Activated CD4-positive, alpha-beta memory T cell treated with anti-CD3 and anti-CD28 coated beads, Interleukin-2, amount 10 ng/mL, durations not matched to agents 7 days and 5 days (primary cell): ENCODE measurements at places on chromosomes 2 and 18. TPM values are rescaled to one million over a fixed set of nuclear protein-coding genes. Genes with fewer than 3 reads are reported as not detected.

DNA sequence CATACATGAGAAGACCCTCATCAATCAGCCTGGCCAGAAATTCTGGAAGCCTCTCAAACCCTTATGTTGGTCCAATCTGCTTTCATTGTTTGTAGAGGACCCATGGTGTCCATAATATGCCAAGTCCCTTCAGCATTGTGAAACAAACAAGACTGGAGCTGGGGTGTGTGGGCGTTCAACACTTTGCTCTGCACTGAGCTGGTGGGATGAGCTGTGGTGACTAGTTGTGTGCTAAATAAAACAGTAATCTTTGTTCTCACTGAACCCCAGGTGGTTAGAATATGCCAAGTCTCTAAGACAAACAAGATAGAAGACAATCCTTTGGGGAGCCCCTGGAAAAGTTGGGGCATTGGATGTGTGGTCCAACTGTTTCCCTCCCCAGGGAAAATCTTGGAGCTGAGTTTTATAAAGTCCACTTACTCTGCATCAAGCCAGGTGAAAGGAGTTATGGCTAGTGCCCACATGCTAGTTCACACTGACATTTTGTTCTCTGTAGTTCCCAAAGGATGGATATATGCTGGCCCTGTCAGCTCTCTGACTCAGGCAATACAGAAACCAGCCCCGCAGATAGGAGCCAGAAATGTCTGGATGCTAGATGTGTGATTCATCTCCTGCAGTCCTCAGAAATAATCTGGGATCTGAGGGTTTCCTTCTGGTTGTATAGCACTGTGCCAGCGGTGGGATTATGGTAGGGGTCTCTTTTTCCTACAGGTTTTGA is 260.2 kb downstream of the TMX3 start:
- no peaks in the 10 kb centered on the region for H3K4me1 ChIP-seq
- DNase-seq: no peak
- H3K4me3 ChIP-seq: no peak overlapping the region
- no peaks in the 10 kb centered on the region for H3K27me3 ChIP-seq
- no peaks in the 10 kb centered on the region for H3K36me3 ChIP-seq

- H3K27me3 ChIP-seq: no peaks in the 10 kb centered on the region
- H3K27ac ChIP-seq: no peak overlapping the region
- DNase-seq: peak; percentile 81
- peaks cover under 1% of the 10 kb centered on the region for H3K36me3 ChIP-seq
Observed at GRCh38 chr2:239369631-239370161, 31.1 kb downstream of the HDAC4 start.

Gene MGAT5
- 44.5 TPM for total RNA-seq

Gene IL18R1
- total RNA-seq: 24.0 TPM

DNA sequence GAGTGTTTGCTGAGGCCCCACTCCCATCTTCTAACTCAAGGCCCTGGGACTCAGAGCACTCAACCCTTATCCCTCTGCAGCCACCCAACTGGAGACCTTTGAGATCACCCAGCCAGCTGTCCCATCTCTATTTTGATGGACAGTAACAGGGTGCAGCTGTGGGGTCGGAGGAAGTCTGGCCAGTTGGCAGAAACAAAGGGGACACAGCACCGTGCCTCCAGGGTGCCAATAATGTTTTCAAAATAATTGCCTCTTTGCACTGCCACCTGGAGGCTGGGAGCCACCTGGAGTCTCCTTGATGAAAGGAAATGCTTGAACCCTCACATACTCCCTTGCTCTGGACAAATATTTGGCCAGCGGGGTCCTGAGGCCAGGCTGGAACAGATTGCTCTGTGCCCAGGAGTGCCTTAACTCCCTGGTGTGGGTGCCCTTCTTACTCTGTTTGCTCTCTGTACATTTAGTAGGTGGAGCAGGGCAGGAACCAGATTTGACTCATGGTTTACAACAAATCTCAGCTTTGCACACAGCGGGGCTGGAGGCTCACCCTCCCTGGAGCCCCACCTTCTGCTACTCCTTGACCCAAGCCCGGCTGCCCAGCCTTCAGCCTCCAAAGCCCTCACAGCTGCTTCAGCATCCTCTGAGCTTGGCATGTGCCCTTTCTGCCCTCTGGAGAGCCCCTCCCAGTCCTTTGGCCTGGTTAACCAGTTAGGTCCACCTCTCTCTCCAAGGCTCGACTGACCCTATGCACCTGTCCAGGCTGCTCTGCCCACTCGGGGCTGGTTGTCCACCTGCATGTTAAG is 17.2 kb downstream of the MAL start:
- no peak overlapping the region for H3K4me3 ChIP-seq
- peaks cover 47% of the 10 kb centered on the region for H3K36me3 ChIP-seq
- peaks cover 66% of the 10 kb centered on the region for H3K4me1 ChIP-seq
- H3K27ac ChIP-seq: peak overlapping the region; percentile 41
- no peak for DNase-seq

GRCh38 chr2:205903549-205904129 is 182.3 kb downstream of the INO80D start:
- no peaks in the 10 kb centered on the region for H3K4me1 ChIP-seq
- H3K4me3 ChIP-seq: no peak overlapping the region
- H3K27ac ChIP-seq: no peak overlapping the region
- DNase-seq: no peak
- H3K27me3 ChIP-seq: peaks cover 8% of the 10 kb centered on the region

- no peaks in the 10 kb centered on the region for H3K27me3 ChIP-seq
- H3K4me1 ChIP-seq: peaks cover 5% of the 10 kb centered on the region
- H3K36me3 ChIP-seq: no peaks in the 10 kb centered on the region
- peak overlapping the region; percentile 6 for H3K27ac ChIP-seq
- no peak overlapping the region for H3K4me3 ChIP-seq
Observed at GRCh38 chr2:128280158-128280871, 38.4 kb downstream of the HS6ST1 start.

DNA sequence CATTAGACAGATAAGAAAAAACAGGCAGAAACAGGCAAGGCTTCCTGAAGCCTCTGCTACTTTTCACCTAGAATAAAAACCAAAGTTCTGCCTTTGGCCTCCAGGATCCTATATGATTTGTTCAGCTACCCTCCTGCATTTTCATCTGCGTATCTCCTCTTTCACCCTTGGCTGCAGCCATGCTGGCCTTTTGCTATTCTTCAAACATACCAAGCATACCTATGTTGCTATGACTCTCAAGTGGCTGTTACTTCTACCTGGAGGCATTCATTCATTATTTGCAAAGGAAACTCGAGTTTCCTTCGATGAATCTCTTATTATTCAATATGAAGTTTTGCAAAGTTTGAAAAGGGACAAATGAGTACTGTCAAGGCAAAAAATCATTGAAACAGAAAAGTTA is 106.4 kb upstream of the HNMT start:
- H3K27me3 ChIP-seq: no peaks in the 10 kb centered on the region
- no peaks in the 10 kb centered on the region for H3K4me1 ChIP-seq
- no peak overlapping the region for H3K27ac ChIP-seq
- no peak for DNase-seq

Gene UGT1A1
- not detected for total RNA-seq

Gene SALL3
- total RNA-seq: not detected

DNA sequence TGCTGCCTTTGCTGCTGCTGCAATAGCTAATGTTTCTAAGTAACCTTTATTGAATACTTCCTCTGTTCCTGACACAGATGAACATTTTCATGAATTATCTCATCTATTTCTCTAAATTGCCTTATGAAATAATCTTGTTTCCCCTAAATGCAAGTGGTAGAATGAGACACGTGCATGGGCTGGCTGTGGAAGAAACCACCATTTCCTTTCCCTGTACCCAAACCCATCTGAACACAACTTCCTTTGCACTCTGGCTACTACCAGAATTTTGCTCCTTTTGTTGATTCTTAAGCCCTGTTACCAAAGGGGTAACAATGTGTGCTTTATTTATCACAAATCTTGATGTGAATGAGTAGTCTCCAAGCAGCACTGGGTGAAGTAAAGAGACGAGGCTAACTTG is 29.2 kb downstream of the AKAIN1 start:
- H3K4me1 ChIP-seq: peaks cover 8% of the 10 kb centered on the region
- H3K36me3 ChIP-seq: no peaks in the 10 kb centered on the region

DNA sequence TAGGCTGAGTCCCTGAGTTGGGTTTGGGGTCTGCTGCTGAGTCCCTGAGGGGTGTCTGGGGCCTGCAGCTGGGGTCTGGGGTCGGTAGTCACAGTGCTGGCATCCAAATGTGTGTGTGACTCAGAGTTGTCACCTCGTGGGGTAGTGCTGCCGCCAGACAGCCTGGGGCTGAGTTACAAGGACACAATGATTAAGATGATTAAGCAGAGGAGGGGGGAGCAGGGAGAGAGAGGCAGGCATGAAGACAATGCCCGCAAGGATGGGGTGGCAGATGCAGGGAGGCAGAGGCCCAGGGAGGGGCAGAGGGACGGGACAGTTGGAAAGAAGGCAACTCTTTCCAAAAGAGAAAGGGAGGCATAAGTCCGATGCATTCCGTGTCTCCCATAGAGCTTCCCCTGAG is 120.2 kb downstream of the CELF4 start:
- H3K4me1 ChIP-seq: no peaks in the 10 kb centered on the region
- no peaks in the 10 kb centered on the region for H3K27me3 ChIP-seq
- H3K36me3 ChIP-seq: no peaks in the 10 kb centered on the region
- no peak overlapping the region for H3K4me3 ChIP-seq
- no peak overlapping the region for H3K27ac ChIP-seq

Gene IL36RN
- total RNA-seq: not detected

Gene GKN1
- not detected for total RNA-seq

DNA sequence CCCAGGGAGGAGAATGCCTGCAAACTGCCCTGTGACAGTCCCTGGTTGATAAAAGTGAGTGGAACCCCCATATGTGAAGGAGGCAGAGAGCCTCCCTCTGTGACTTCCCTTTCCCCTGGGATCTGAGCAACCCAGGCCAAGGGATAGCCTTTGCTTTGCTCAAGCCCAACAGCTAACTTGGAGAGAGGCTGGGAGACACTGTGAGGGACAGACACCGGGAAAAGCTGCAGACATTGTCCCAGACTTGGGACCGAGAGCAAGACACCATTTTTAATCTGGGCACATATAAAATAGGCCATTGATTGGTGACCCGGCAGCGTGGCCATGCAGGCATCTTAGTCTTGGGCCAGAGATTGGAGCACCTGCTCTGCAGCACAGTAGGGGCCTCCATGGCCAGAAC is 96.1 kb upstream of the SALL3 start:
- DNase-seq: no peak
- H3K4me1 ChIP-seq: no peaks in the 10 kb centered on the region
- no peak overlapping the region for H3K27ac ChIP-seq

DNA sequence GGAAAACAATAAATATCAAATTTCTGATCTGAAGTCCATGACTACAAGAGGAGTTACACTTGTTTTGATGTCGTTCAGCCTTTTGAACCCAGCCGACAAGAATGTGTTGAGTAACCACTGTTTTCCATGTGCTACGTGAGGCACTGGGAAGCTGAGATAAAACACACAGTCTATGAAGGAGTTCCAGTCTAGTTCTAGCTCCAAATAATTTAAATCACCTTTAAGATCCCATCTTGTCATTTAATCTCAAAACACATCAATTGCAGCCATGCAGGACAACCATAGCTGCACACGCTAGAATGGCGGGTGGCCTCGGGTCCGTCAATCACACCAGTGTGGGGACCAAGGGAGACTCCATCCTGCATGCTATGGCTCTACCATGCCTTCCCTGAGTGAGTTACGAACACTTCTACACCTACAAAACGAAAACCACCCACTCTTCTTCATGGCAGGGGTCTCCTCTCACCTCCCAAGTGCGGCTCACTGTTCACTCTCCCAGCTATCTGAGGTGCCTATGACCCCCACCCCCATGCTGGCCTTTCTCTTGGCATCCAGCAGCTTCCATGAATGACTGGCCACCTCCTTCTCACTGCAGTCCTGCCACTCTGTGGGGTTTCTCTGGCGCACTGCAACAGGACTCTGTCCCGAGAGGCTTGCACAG is 3.8 kb downstream of the FHL2 start:
- H3K27ac ChIP-seq: no peak overlapping the region
- peaks cover 6% of the 10 kb centered on the region for H3K4me1 ChIP-seq
- peaks cover 37% of the 10 kb centered on the region for H3K27me3 ChIP-seq
- H3K4me3 ChIP-seq: no peak overlapping the region

- no peak overlapping the region for H3K27ac ChIP-seq
- no peak overlapping the region for H3K4me3 ChIP-seq
- H3K27me3 ChIP-seq: peaks cover 42% of the 10 kb centered on the region
- DNase-seq: no peak
- no peaks in the 10 kb centered on the region for H3K36me3 ChIP-seq
- peaks cover 9% of the 10 kb centered on the region for H3K4me1 ChIP-seq
Observed at GRCh38 chr2:75565472-75566462, 5.0 kb upstream of the EVA1A start.

DNA sequence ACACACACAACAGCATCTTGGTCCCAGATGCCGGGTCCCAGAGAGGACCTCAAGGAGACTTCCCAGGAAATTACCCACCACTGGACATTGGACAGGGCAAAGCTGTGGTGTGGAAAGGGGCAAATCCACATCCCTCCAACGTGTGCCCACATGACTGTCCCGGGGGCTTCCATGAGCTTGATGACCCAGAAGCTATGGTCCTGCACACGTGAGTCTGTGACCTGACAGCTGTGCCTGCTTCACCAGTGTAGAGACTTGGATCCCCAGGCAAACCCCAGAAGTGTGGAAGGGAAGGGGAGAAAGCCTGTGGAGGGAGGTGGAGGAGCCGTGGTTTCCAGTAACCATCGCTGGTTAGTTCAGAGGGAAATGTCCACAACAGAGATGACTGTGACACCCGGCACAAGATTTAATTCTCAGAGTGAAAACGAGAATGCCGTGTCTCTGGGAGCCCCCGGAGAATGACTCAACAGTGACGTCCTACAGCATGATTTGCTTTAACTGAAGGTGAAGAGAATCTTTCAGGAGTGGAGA is 19.1 kb upstream of the GPR55 start:
- H3K27ac ChIP-seq: peak overlapping the region; percentile 10
- H3K4me1 ChIP-seq: peaks cover 37% of the 10 kb centered on the region
- no peaks in the 10 kb centered on the region for H3K36me3 ChIP-seq
- peak overlapping the region; percentile 43 for H3K4me3 ChIP-seq
- H3K27me3 ChIP-seq: peaks cover 13% of the 10 kb centered on the region

Gene AFTPH
- 40.2 TPM for total RNA-seq

DNA sequence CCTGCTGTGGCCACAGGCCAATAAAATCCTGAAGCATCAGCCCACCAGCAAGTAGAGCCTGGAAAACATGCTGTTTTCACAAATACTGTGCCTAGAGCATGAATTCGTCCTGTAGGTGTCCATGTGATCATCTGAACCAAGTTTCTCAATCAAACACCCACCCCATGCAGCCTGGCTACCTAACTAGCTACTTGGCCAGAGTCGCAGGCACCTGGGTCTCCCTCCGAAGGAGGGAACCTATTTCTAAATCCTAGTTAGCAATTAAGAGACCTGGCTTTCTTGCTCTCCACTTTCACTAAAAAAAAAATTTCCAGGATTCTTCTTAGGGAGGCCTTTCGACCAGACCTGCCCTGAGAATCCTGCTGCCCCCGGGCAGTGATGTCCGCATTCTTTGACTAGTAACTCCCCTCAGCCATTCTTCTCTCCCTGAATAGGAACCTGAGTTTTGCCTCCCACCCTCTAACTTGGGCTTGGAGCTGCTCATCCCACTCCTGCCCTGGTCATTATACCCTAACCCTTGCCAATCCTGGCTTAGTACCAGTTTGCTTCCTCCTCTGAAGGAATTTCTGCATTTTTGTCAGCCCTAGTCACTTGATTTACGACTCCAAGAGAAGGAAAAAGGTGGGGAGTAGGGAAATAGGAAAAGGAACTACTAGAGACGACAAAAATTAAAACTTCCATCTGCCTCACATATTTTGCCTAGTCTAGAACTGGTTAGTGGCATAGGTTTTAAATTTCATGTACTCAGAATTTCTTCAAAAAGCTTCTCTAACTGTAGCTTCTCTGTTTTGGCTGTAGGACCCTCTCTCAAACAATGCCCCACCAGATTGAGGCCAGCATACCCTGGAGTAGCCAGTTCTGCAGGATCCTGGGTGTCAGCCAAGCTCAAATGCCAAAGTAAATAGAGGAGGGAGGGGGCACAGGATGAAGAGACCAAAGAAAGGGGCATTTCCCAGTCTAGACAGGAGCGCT is 25.4 kb upstream of the TANK start:
- H3K4me1 ChIP-seq: peaks cover 34% of the 10 kb centered on the region
- no peaks in the 10 kb centered on the region for H3K27me3 ChIP-seq
- H3K4me3 ChIP-seq: no peak overlapping the region

Gene SS18
- 54.8 TPM for total RNA-seq
